ENCODE measurements at places on chromosomes 16 and 17. TPM values are rescaled to one million over a fixed set of nuclear protein-coding genes. Genes with fewer than 3 reads are reported as not detected.

RAPGEFL1 gene
- 0.99 TPM for polyA plus RNA-seq

CCL16 gene
- not detected for polyA plus RNA-seq

ITGAX gene
- 0.37 TPM for polyA plus RNA-seq

CDRT15L2 gene
- not detected for polyA plus RNA-seq

EXOC3L1 gene
- polyA plus RNA-seq: 9.9 TPM

ARL16 gene
- polyA plus RNA-seq: 76.1 TPM

TMC5 gene
- 1.0 TPM for polyA plus RNA-seq

GRCh38 chr17:28716740-28717577, 709 bp downstream of the RAB34 start:
- DNase-seq: peak; percentile 68

- no peak for DNase-seq
Observed at GRCh38 chr17:70414300-70414699, 245.0 kb downstream of the KCNJ2 start.

DNA sequence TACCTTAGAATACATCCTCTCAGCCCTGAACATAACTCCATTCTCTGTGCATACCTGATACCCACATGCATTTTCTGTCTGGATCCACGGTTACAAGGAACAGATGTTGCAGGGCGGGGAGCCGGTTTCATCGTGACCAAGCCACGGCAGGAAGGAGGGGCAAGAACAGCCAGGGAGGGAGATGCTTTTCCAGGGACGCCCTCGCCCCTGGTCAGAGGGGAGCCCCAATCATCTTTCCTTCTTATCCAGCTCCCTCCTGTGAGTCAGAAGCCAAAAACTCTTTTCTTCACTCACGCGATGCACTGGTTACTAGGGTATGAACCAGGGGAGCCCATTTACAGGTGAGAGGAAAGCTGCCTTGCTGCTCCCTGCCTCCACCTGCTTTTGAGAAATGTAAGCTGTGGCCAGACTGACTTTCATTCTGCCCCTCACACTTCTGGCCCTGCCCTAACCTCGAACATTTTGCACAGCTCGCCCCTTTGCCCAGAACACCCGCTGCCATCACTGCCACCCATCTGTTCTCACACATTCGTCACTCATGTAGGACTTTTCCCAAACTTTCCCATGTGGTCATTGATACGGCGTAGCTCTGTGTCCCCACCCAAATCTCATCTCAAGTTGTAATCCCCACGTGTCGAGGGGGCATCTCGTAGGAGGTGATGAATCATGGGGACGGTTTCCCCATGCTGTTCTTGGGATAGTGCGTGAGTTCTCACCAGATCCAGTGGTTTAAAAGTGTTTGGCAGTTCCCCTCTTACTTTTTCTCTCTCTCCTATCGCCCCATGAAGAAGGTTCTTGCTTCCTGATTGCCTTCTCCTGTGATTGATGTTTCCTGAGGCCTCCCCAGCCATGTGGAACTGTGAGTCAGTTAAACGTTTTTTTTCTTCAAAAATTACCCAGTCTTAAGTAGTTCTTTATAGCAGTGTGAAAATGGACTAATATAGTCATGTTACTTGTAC, 20.5 kb downstream of the FOXL1 start:
- peak; percentile 17 for DNase-seq

GRCh38 chr16:10964039-10964890, 19.9 kb downstream of the CLEC16A start:
- DNase-seq: peak; percentile 88

- no peak for DNase-seq
Observed at GRCh38 chr16:86980644-86981043, 336.5 kb downstream of the C16orf95 start.

- no peak for DNase-seq
Observed at GRCh38 chr17:62388856-62389255, 8.5 kb downstream of the EFCAB3 start.

GRCh38 chr16:19400711-19401110, 17.0 kb upstream of the TMC5 start:
- DNase-seq: no peak

- no peak for DNase-seq
Observed at GRCh38 chr16:72241930-72242329, 70.0 kb upstream of the PMFBP1 start.

DNA sequence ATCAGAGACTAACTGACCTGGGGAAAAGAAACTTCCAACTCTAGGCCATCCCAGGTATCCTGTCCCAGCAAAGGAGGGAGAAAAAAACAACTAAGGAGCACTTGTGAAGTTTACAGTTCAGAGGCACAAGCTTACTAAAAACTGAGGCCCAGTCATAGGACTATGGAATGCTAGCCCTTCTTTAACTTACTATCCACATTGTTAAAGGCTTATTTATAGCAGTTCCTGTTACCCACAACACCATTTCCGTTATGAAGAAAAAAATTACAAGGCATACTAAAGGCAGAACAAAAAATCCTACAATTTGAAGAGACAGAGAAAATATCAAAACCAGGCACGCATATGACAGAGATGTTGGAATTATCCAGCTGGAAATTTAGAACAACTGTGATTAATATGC, 159.1 kb downstream of the CDH11 start:
- DNase-seq: no peak

- DNase-seq: no peak
Observed at GRCh38 chr17:42901535-42902229, 1.1 kb downstream of the G6PC1 start.

DNA sequence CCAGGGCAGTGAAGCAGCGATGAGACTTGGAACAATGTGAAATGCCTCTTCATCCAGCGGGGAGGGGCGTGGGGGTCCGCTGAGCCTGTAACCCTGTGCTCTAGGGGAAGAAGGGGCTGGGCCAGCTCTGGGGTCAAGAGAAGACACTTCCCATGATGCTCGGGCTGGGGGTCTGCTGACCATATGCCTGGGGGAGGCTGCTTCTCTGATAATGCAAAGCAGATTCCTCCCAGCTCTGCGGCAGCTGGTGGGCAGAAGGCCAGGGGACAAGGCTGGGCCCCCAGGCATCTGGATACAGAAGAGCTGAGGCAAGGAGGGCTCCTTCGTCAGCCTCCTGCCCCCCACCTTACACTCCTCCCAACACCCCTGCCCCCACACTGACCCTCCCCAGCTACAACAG, 24.7 kb downstream of the NGFR start:
- peak; percentile 26 for DNase-seq

DNA sequence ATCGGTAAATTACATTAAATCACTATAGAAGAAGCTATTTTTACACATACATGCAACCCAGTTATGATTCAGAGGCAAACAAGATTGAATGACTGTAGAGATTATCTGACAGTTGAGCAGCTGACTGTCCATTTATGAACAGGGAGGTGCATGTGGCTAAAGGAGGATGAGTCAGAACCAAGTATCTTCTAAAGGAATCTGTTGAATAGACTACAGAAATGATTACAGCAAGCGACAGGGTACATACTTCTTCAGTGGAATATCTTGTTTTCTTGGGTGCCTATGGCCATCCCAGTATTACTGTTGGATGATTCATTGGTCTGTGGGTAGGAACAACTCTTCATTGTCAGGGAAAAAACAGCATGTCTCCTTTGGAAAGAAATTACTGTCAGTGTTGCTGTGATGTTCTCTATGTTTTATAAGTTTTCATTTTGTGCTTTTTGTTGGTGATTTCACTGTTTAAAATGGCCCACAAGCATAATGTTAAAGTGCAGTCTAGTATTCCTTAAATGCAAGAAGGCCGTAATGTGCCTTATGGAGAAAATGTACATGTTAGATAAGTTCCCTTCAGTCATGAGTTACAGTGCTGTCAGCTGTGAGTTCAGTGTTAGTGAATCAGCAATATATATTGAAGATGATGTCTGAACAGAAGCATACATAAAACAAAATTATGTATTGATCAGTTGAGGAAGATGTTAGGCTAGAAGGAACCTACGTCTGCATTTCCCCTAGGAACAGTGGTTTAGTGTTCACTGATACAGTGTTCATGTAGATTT, 27.0 kb downstream of the CBFB start:
- no peak for DNase-seq

GRCh38 chr16:67238806-67239470, 8.3 kb downstream of the FHOD1 start:
- DNase-seq: no peak

DNA sequence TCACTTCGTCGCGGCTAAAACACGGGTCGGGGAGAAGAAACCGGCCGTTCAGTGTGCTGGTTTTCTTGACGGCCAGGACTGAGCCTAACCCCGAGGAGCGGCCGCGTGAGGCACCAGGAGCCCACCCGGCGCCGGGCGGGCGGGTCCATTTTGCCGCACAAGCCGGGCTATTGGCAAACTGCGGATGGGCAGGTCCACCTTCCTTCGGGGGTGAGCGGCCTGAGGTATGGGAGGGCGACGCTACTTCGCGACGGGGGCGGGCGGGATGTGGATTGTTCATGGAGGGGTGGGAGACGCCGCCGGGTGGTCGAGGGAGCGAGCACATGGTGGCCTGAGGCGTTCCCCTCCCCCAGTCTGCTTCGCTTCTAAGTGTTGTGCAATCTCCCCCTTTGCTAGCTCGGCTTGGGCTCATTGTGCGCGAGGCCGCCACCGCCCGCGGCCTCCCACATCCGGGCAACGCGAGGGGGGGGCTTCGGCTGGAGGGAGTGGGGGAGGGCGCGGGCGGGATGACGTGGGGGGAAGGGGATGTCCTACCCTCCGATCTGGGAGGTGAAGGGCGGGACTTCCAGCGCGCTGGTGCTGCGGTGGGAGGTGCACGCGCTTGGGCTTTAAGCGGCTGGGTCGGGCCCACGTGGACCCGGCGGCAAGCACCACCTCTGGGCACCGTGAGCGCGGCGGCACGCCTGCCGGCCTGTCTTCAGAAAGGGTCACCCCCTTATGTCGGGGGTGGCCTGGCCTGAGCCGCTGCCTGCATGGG, 5.9 kb upstream of the CD68 start:
- peak; percentile 94 for DNase-seq

GRCh38 chr16:2209258-2210008, 1.2 kb downstream of the BRICD5 start:
- no peak for DNase-seq

DNA sequence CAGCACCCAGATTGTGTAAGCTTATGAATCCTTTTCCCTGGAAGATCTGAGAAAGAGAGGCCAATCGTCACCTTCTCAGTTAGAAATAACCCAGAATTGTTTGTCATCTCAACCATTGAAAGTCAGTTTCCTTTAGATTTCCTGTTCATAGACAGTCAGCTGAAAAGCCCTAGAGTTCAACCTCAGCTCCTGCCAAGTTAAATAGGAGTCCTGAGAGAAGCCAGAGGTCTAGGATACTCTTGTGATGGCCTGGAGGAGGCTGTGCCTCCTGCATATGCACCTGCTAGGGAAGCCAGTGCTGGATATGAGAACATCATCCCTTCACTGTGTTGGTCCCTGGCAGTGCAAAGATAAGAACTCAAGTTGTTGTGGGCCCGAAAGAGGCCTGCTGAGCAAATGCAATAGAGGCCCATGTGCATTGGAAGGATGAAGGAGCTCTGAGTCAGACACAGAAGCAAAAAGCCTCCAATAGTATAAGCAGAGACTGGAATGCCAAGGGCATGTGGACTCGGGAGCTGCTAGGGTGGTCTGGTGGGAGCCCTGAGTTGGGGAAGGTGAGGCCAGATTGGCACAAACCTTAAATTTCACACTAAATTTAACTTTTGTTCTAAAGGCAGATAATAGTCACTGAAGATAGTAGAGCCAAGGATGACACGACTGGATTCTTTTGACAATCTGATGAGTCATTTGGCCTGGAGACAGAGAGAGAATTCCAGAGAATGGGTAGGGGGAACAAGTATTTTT, 520.9 kb upstream of the CDH5 start:
- DNase-seq: no peak

DNA sequence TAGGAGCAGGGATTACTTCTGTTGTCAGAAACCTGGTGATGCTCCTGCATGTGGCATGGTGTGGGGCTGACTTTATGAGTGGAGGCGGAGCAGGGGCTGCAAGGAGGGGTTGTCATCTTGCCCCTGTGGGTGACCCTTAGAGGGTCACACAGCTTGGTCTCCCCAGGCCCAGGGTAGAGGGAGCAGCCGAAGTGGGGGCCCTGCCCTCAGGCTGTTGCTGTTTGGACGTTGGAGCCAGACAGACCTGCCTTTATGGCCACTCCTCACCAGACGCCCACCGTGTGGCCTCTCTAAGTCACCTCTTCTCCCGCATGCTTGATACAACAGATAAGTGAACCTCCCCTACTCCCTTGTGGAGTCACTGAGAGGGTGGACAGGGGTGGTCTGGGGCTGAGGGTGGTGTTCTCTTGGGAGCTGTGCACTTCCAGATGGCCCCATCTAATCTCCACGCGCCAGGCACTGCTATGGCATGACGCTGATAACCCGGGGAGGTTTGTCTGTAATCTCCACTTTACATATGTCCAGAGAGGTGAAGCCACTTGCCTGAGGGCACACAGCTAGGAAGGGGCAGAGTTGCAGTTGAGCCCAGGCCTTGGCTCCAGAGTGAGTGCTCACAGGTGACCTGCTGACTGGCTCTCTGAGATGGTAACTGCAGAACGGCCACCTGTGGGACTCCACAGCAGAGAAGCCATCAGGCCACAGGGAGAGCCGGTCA, 10.0 kb downstream of the MAP2K3 start:
- no peak for DNase-seq

- DNase-seq: no peak
Observed at GRCh38 chr16:55379876-55380390, 55.9 kb downstream of the IRX6 start.

DNA sequence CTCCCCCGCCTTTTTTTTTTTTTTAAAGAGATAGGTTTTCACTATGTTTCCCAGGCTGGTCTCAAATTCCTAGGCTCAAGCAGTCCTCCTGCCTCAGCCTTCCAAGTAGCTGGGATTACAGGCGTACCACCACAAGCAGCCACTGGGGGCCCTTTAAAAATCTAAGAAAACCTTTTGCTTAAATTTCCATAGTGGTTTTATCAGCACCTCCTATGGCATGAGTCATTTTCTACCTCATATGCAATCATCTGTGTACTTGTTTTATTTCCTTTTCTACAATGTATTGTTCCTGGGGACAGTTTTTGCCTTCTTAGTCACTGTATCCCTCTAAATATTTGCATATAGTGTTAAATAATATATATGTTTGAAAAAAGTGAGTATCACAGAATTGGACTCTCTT, 29.2 kb downstream of the GNA13 start:
- DNase-seq: no peak

DNA sequence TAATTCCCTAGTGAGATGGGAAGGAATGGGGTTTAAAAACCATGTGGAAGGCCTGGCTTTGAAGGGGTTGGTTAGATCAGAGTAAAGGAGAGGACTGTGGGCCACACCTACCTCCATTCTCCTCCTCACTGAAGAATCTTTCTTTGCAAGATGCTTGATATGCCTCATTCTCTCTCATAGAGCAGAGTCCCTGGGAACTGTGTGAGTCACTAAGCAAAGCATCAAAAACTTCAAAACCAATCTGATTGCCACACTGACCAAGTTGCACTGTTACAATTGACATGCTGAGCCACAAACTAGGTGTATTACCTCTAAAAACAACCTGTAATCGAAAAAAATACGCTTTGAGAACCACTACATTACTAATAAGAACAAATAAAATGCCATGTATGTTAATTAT, 2.0 kb downstream of the TUBD1 start:
- no peak for DNase-seq
